Fibroblast of lung (primary cell): ENCODE measurements at places on chromosomes 16 and 17.
A peak's percentile ranks its signal among the peaks of the same experiment; 100 is the strongest.

DNA sequence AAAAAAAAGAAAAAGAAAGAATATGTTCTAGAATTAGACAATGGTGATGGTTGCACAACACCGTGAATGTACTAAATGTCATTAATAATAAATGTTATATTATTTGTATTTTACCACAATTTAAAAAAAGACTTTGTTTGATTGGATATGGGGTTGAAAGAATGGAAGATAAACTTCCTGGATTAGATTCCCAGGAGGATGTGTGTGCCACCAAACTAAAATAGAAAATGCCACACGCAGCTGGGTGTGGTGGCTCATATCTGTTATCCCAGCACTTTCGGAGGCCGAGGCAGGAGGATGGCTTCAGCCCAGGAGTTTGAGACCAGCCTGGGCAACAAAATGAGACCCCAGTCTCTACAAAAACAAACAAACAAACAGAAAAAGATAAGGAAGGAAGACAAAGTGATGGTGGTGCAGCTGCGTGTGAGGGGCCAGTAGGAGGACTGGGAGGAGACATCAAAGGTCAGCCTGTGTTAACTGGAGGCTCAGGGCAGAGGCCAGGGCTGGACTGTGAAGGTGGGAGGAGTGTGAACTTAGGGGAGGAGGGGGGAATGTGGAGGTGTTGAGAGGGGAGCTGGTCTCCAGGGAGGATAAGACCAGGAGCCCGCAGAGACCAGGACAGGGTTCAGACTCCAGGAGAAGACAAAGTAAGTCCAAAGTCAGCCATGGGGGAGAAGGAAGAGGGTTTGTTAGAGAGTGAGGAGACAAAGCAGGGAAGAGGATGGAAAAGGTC is 4.1 kb downstream of the PECAM1 start:
- no peak for DNase-seq
- no peak overlapping the region for H3K4me3 ChIP-seq
- H3K4me1 ChIP-seq: peaks cover 15% of the 10 kb centered on the region
- H3K27me3 ChIP-seq: no peaks in the 10 kb centered on the region
- no peaks in the 10 kb centered on the region for H3K36me3 ChIP-seq
- no peak overlapping the region for H3K27ac ChIP-seq

GRCh38 chr17:66976781-66977201 is 12.3 kb downstream of the CACNG4 start:
- no peak for DNase-seq
- no peak overlapping the region for H3K27ac ChIP-seq
- no peaks in the 10 kb centered on the region for H3K36me3 ChIP-seq
- H3K4me3 ChIP-seq: no peak overlapping the region
- peaks cover 17% of the 10 kb centered on the region for H3K27me3 ChIP-seq
- no peaks in the 10 kb centered on the region for H3K4me1 ChIP-seq

DNA sequence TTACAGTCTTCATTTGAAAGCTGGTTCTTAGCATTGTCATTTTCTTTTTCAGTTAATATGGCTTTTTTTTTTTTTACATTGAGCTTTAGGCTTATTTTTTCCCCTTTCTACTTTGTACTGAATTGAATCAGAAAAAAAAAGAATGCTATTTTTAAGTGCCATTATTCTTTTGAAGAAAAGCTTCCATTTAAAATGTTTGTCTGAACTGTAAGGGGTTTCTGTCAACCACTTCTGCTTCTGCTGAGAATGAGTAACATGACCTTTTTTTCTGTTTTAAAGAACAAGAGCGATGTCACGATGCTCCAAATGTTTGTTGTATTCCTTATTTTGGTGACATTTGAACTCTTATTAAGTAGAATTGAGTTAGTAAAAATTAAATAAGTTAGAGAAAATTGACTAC is 50.0 kb downstream of the MRTFB start:
- no peak for DNase-seq
- H3K36me3 ChIP-seq: no peaks in the 10 kb centered on the region
- H3K4me1 ChIP-seq: no peaks in the 10 kb centered on the region
- H3K27me3 ChIP-seq: no peaks in the 10 kb centered on the region
- no peak overlapping the region for H3K4me3 ChIP-seq
- H3K27ac ChIP-seq: no peak overlapping the region

DNA sequence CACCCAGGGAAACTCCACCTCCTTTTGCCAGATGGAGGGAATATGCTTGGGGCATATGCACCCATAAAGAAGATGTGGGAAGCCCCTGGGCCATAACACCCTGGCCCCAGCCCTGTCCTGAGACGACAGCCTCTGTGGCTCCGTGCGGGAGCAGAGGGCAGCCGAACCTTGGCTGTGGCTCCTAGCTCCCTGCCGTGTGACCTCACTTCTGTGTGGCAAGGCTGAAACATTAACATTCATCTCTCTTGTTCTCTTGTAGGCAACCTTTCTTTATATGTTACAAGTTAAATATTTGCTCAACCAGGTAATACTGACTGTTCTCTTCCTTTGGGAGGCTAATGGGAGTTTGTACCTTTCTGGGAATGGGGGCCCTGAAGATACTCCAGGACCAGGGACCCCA is 17.5 kb downstream of the SLC47A1 start:
- no peak for DNase-seq
- H3K36me3 ChIP-seq: no peaks in the 10 kb centered on the region
- peaks cover 2% of the 10 kb centered on the region for H3K27me3 ChIP-seq

- peaks cover 2% of the 10 kb centered on the region for H3K4me1 ChIP-seq
- peaks cover 20% of the 10 kb centered on the region for H3K27me3 ChIP-seq
- DNase-seq: peak; percentile 59
These were observed 15.2 kb upstream of the CA4 start for GRCh38 chr17:60134396-60135150.

DNA sequence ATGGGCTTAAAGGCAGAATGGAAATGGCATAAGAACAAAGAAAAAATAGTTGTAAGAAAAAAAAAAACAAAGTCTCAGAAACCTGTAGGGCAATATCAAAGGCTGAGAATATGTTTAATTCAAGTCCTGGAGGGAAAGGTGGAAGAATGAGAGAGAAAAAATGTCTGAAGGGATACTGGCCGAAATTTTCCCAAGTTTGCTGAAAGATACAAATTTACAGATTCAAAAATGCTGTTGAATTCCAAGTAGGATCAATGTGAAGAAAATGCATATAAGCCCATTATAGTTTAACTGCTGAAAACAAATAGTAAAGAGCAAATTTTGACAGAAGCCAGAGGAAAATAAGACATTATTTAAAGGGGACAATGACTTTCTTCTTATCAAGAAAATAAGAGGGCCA is 6.6 kb upstream of the USP22 start:
- no peak overlapping the region for H3K4me3 ChIP-seq
- H3K4me1 ChIP-seq: no peaks in the 10 kb centered on the region
- DNase-seq: no peak
- H3K36me3 ChIP-seq: no peaks in the 10 kb centered on the region
- no peak overlapping the region for H3K27ac ChIP-seq

- H3K27ac ChIP-seq: no peak overlapping the region
- H3K27me3 ChIP-seq: no peaks in the 10 kb centered on the region
- H3K4me1 ChIP-seq: no peaks in the 10 kb centered on the region
- no peak for DNase-seq
- no peaks in the 10 kb centered on the region for H3K36me3 ChIP-seq
These were observed 1014.4 kb upstream of the GOT2 start for GRCh38 chr16:59748531-59748930.

- no peak overlapping the region for H3K4me3 ChIP-seq
- H3K36me3 ChIP-seq: peaks cover 21% of the 10 kb centered on the region
- DNase-seq: no peak
- H3K27ac ChIP-seq: no peak overlapping the region
- H3K27me3 ChIP-seq: no peaks in the 10 kb centered on the region
- H3K4me1 ChIP-seq: peaks cover 8% of the 10 kb centered on the region
These were observed 47.6 kb downstream of the NLRC5 start for GRCh38 chr16:57036945-57037344.

DNA sequence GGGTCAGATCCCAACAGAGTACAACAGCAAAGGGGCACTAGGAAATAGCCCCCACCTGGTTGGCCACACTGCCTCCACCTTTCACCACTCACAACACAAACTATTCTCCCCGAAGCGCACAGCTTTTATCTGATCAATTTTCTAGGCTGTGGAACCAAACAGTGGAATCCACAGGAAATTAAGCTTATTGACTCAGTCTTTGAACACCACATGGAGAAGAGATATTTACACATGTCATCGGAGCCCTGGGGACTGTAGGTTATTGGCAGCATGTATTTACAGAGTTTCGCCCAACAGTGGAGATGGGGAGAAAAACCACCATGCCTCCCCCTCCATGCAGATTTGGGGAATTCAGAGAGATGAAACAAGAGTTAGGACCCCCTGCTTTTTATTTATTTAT is 154.8 kb downstream of the XYLT1 start:
- H3K27me3 ChIP-seq: no peaks in the 10 kb centered on the region
- H3K4me1 ChIP-seq: no peaks in the 10 kb centered on the region
- no peaks in the 10 kb centered on the region for H3K36me3 ChIP-seq
- H3K4me3 ChIP-seq: no peak overlapping the region

DNA sequence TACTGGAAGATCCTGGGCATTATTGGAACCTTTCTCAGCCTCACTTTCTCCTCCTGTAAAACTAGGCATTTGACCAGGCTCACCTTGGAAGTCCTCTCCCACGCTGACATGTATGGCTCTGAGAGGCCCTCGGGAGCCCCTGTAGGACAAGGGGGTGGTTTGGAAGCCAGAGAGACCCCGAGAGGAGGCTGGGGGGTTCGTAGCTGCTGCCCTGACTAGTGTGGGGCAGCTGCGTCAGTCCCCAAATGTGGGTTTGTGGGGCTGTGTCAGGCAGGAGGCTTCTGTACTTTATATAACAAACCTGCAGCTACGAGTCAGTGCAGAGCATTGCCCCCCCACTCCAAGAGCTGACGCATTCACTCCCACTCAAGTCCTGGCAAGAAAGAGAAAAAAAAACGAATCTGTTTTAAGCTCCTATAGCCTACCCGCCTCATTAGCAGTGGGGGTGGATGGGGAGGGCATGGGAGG is 1.8 kb downstream of the CX3CL1 start:
- H3K27me3 ChIP-seq: peaks cover 14% of the 10 kb centered on the region
- DNase-seq: no peak
- H3K36me3 ChIP-seq: no peaks in the 10 kb centered on the region
- no peaks in the 10 kb centered on the region for H3K4me1 ChIP-seq

DNA sequence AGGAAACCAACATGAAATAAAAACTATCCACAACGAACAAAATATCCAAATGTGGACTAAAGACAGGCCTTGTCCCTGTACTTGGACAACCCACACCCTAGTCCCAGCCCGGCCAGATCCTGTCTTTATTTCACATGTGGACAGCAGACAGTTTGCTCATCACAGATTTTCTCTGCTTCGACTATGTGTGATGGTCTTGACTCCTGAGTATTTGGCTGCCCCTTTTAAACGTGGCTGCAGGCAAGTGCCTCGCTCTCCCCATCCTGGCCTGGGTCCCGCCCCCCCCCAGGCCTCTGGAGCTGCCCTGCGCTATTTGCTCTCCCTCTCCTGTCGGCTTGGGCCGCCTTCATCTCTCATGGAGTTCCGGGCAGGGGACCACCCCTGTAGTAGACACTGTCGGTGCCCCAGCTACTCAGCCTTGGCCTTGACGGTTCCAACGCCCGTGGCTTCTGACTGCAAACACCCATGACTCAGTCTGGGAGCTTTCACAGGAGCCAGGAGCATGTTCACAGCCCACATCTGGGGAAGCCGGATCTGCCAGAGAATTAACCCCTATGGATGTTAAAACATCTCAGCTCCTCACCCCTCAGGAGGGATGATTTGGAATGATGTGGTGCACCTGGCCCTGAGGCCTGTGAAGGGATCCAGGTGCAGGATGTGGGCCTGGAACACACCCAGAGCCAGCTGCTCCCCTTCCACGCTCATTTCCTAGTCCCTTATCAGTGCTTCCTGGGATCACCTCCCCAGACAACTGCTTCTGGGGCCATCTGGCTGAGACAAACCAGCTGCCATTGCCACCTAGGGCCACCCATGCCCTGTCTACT is 229.7 kb upstream of the RPL38 start:
- H3K4me3 ChIP-seq: no peak overlapping the region

DNA sequence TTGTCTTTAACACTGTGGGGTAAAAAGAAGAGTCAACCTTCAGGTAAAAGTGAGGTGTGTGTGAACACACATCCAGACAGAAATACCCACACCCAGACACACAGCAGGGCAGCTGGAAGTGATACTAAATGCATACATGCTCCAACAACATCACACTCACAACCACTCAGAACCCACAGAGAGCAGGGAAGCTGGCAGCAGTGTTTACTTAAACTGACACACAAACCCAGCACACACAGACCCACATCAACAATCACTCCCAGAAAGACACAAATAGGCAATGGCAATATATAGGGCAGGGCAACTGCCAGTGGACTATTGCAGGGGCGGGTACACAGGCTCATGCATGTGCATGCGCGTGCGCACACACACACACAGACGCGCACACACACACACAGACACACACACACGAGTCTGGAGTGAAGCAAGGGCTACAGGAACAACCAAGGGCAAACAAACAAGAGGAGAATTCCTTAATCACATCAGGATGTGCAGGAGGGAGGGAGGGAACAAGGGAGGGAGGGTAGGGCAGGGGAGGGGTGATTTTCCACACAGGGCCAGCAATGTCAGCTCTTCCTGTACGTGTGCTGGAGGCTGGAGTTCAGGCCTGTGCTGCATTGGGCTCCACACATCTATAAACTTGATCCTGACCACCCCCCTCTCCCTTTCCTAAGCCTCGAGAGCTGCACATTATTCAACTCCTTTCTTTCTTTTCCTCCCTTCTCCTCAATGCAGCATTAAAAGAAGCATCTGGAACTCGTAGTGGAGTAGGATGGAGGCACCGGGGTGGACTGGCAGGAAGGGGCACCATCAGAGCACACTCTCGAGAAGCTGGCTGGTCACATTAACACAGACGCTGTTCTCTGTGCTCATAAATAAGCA is 30.1 kb downstream of the HIC1 start:
- peaks cover 4% of the 10 kb centered on the region for H3K36me3 ChIP-seq
- DNase-seq: peak; percentile 71
- no peaks in the 10 kb centered on the region for H3K27me3 ChIP-seq
- H3K4me1 ChIP-seq: peaks cover 61% of the 10 kb centered on the region
